ENCODE measurements at places on chromosomes 5 and 9.

- DNase-seq: no peak
These were observed 220.6 kb downstream of the TRIM36 start for GRCh38 chr5:114948986-114949621.

DNA sequence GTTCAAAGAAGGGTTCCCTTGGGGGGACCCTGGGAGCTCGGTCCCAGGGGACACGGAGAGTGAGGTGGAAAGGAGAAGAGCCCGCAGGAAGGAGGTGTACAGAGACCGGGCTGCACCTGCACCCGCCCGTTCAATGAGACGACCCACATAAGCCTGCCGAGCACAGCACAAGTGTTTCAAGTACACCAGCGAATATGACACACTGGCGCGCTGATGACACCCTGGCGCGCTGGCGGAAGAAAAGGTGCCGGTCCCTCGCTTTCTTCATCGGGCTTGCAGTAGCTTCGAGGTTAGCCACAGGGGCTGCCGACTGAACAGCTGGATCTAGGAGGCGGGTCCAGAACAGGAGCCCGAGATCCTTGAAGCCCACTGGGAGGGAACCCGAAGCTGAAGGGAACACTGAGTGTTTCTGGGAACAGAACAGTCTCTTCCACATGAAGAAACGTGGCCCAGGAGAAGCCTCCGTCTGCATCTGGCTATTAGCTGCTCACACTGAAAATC is 1.4 kb downstream of the TBC1D9B start:
- DNase-seq: no peak

DNA sequence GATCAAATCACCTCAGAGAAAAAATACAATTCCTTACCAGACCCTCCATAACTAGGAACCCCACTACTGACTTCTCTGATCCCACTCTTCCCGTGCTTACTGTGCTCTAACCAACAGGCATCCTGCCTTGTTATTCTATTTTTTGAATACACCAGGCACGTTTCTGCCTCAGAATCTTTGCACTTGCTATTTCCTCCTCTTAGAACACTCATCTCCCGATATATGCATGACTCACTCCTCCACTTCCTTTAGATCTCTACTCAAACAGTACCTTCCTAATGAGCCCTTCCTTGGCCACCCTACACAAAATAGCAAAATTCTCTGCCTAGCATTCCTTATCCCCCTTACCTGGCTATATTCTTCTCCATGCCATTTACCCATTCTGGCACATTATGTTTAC is 43.9 kb downstream of the MAPKAP1 start:
- DNase-seq: peak; percentile 72

GRCh38 chr5:80215523-80215922 is 40.3 kb downstream of the SERINC5 start:
- no peak for DNase-seq

DNA sequence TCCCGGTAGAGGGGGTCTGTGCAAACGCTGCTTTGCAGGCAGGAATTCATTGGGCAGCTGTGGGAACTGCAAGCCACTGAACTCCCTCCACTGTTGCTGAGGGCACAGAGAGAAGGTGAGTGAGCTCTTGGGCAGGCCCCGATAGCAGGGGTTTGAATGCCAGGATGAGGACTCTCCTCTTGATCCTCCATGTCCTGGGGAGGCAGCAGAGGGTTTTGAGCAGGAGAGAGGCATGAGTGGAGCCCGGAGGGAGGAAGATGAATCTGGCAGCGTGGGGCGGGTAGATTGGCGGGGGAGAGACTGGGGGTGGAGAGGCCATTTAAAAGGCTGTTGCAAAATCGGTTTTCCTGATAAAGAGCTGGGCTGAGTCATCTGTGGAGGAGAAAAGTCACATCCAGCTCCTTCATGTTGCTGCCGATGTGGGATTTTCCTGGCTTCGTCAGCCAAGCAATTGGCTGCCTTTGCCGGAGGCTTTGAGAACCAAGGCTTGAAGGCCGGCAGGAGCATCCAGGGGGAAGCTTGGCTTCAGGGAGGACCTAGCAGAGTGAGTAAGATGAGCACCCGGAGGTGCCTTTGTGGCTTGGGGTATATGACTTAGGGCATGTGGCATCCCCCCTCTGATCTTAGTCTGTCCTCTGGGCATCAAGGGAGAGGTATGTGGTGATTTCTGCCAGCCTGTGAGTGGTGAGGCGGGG is at the start of gene SYNPO:
TSS of gene SYNPO (plus strand) at position 350 of the 695 bp plus-strand sequence. CDS start 7,616 bp downstream, outside the sequence.
- DNase-seq: peak; percentile 67

GRCh38 chr5:153043886-153044285 is 446.6 kb upstream of the GRIA1 start:
- DNase-seq: no peak

DNA sequence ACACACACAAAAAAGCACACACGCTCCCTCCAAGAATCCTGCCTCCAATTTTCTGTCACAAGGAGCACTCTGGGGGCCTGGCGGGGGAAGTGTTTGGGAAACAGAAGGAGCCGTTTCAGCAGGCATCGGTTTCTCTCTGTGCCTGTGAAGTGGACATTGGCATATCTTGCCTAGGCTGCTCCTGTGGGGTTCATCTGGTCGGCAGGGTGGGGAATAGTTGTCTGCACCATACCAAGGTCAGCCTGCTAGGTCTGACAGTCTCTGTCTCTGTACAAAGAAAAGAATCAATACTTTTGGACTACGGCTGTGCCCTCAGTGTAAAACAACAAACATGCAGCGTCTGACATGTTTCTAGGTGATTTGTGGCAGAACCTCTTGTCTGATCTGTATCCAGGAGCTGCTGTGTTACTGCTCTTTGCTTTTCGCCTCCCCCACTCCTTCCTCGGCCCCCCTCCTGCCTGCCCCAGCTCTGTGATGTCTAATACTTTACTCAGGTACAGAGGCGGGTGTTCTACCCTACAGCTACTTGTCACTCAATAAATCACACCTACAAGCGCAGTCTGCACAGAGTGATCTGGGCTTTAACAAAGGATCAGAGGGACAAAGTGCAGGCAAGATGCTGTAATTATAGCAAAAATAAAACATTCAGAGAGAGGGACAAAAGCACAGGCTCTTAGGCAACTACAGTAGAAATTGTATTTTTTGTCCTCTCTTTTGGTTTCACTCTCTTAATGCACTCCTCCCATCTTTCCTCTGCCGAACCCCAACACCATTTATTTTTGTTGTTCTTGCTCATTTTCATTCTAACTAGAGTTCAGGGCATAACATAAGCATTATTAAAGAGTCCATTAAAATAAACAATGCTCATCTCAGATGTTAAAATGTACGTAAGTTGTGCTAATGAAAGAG is 216.7 kb downstream of the BNC2 start:
- no peak for DNase-seq

- DNase-seq: no peak
These were observed 47.4 kb downstream of the SPEF2 start for GRCh38 chr5:35665096-35665495.

DNA sequence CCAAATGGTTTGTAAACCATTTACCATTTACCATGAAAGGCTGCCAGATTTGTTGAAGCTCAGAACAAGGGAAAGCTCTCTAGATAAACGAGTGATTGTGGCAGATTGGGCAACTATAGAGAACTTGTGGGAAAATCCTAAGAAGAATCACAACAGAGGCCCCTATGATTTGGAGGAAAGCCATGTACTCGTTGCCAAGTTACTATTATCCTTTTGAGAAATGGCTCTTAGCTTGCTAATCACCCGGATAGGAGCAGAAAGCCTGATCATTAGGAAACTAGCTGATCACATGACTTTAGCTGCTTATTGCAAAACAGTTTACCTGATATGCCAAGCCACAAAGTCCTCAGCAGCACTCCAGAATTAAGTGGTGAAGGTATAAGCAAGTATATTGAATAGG is 23.5 kb upstream of the ATG10 start:
- no peak for DNase-seq

Measured in pulmonary artery endothelial cell (primary cell).